ENCODE measurements at places on chromosomes 1 and 21.

DNA sequence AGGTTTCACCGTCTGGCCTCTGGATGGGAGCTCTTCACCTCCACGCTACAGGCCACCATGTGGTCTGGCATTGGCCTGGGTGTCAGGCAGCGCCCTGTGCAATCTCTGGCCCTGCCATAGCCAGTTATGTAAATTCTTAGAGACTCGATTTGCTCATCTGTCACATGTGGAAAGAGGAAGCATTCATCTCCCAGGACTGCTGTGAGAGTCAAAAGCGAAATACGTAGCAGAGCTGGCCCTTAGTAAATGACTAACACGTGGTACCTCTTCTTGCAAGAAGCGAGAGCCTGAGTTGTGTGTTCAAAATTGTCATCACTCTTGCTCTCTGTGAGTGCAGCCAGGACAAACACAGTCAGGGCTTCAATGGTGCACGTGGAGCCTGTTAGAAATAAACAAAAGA lies 159.0 kb upstream of the BACE2 start:
- DNase-seq: peak; percentile 11

- DNase-seq: no peak
Measured at GRCh38 chr1:117860896-117861610, 68.4 kb downstream of the GDAP2 start.

- DNase-seq: no peak
Measured at GRCh38 chr21:19590044-19590443, 1186.5 kb upstream of the TMPRSS15 start.

DNA sequence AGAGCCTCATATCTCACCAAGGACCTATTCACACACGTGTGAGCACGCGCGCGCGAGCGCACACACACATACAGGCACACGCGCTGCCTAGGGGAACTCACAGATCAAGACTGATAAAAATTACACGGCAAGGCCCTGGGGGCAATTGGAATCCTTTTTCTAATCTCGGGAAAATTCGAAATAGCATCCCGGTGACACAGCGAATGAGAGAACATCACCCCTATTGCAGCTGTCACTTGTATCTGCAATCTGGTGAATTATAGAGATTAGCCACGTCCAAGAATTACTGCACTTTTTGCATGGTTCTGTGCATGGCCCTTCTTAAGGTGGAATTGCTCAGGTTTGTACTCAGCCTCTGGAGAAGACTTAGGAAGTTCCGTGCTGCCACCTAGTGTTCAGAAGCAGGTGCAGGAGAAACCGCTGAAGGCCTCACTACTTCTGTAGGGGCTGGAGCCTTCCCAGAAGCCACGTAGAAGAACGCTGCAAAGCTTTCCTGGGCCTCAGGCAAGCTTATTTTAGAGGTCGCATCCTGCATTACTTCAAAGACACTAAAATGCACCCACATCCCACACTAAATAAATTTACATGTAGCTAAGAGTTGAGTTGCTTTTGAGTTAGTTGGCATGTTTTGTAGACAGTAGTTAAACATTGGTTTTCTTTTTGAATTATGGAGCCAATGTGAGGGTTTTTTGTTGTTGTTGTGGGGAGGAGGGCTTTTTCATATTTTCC lies 229.2 kb upstream of the CAMK1G start:
- peak; percentile 84 for DNase-seq

DNA sequence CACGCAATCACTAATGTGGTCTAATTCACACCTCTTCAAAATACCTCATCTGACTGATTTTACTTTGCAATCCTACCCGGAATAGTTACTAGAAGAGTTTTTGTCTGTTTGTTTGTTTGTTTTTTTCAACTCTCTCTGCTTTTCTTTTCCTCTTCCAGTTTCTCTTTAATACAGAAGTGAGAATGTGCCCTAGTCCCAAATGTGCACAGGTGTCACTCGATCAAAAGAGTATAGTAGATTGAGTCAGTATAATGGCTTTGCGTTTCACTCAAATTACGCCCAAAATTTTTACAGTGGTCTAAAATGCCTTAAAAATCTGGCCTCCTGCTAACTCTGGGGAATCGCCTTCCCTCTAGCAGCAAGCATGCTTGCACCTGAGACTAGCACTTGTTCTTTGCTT lies 1536.8 kb downstream of the KCNT2 start:
- no peak for DNase-seq

DNA sequence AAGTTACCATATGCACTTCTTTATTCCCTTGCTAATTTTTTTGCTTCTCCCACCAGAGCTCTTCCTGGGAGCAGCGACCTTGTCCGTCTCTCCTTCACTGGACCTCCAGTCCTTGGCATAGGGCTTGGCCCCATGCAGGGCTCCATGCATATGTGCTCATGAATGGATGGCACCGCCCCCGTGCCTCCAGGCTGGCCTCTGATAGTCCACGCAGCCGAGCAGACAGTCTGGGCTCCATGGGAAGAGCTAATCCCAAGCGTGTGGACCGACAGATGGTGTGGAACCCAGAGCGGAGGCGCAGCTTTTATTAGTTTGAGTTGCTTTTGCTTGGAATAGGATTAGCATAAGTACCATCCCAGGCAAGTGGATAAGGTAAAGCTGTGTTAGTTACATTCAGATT lies 41.8 kb downstream of the CDCP2 start:
- no peak for DNase-seq

DNA sequence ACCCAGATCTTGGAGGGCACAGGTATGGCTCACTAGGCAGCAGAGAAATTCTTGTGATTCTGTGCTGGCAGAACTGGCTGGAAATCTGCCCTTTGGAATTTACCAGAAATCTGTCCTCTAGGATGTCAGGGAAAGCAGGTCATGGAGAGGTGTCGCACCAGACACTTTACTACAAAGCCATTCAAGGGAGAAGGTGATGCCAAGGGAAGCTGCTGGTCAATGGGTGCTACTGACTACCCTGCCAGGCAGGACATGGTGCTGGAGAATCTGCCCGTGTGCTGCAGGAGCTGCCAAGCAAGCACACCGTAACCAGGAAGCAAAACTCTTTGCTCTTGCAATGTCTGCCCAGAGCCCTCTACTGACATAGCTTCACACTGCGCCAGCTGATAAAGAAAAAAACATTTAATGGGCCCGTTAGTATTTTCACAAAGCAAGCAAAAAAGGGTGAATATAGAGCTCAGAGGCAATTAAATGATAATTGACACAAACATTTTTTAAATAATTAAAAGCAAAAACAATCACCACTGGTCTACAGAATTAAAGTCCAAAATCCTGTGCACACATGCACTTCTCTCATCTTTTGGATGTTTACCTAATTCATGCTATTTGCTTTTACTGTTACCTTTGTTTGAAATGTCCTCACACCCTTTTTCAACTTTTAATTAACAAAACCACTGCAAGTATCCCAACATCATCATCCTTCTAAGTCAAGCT lies 7.2 kb upstream of the FBXO28 start:
- DNase-seq: peak; percentile 19

- DNase-seq: peak; percentile 93
Measured at GRCh38 chr21:41425954-41426675, at the start of gene MX1. Gene MX1, plus strand, starts transcription at chr21:41426239. Its CDS starts 5,832 bp downstream, at chr21:41432071.

GRCh38 chr1:110057963-110058518 lies 12.4 kb downstream of the ALX3 start:
- peak; percentile 59 for DNase-seq

- DNase-seq: no peak
Measured at GRCh38 chr1:102498929-102499328, 502.2 kb upstream of the OLFM3 start.

DNA sequence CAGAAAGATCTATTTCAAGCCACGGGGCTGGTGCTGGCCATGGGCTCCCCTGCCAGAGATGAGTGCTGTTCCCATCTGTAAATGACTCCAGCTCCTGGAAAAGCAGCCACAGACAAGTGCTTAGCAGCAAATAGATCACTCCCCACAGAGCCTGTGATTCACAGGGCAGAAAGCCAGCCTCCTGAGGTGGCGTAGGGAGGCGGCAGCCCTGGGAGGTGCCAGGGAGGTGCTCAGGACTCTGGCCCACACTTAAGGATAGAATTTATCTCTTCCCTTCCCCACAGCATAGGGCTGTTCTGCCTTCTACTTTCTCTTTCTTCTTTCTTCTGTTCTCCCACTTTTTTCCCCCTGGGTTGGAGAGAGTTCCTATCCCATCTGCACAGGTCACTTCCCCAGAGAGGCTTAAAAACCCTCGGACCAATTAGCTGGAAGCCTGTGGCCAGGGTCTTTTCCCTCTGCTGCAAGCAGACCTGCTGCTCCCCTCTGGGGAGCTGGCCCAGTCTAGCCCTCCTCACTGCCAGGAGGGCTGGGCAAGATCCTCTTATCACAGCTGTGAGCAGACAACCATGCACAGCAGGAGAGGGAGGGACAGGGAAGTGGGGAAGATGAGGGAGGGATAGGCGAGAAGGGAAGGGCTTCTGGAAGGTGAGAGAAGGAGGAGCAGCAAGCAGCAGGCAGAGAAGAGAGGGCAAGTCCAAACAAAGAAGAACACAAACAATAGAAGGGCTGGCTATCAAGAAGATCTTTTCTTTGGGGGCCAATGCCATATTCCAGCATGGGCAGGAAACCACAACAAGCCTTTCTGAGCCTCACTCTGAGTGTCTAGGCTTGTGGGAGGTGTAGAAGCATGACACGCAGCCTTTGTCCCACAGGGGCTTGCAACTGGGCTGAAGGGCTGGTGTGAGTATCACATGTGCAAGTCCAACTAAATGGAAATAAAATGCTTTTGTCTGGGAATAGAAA lies 41.0 kb downstream of the KCND3 start:
- no peak for DNase-seq

DNA sequence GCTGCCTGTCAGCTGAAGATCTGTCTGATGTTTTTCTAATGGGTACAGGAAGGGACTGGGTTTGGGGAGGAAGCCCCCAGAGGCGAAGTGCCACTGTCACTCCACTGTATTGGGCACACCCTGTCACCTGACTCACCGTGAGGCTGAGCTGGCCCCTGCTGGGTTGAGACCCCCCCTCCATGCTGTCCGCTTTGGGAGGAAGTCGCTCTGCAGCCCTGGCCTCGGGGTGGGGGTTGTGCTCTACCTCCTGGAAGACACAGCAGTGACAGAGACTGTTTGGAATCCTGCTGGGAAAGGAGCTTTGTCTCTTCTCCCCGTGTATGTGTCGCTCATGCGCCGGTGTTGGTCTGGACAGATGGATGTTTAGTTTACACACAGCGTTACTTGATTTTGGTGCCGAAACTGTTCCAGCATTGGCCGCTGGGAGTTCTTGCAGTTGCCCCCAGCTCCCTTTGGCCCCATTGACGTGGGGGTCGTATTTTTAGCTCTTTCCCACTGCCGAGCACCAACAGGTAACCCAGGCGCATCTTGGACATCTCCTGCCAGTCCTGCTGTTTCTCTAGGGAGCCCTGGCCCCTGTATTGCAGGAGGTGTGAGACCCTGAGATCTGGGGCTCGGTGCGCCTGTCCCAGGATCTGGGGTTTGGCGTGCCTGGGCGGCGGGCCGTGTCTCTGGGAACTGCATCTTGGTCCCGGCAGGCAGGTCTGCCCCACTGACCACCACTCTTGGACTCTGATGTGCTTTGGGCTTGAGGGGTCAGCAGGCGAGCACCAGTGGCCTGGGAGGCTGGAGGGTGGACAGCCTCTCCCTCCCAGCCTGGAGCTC lies 30.3 kb downstream of the SLX9 start:
- DNase-seq: no peak

GRCh38 chr21:29163341-29164115 lies 33.1 kb downstream of the MAP3K7CL start:
- DNase-seq: peak; percentile 43

GRCh38 chr1:230622151-230622550 lies 20.1 kb upstream of the COG2 start:
- no peak for DNase-seq

- no peak for DNase-seq
Measured at GRCh38 chr1:83547901-83548300, 451.0 kb downstream of the TTLL7 start.

DNA sequence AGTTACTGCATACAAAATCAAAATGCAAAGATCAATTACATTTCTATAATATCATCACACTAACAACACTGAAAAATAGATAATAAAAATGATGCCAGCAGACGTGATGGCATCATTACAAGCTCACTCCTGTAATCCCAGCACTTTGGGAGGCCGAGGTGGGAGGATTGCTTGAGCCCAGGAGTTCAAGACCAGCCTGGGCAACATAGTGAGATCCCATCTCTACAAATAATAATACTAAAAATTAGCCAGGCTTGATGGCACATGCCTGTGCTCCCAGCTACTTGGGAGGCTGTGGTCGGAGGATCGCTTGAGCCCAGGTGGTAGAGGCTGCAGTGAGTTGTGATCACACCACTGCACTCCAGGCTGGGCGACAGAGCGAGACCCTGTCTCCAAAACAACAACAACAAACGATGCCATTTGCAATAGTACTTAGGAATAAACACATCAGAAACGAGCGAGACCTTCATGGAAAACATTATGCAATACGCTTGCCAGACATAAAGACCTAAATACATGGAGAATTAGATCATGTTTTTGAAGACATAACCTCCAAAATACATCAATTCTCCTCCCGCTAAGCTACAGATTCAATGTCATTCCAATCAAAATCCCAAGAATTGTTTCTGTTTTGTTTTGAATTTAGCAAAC lies 86.6 kb upstream of the ERRFI1 start:
- DNase-seq: no peak

GRCh38 chr1:178724376-178724727 lies 692 bp upstream of the RALGPS2 start:
- DNase-seq: no peak

DNA sequence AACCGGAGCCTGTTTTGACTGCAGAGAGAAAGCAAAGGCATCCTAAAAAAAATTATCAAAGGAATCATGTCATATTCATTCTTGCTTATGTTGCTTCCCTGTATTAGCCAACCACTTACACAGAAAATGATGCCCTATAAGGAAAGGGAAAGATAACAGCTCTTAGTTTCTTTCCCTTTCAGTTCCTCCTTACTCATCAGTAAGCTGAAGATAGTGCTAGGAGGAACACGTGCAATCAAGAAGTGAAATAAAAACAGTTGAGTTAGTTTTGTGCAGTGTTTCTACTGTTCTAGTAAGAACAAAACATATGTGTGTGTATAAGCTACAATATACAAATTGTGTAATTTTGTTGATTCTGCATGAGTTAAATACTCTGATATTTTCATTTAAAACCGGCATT lies 45.3 kb upstream of the MTF2 start:
- peak; percentile 63 for DNase-seq

DNA sequence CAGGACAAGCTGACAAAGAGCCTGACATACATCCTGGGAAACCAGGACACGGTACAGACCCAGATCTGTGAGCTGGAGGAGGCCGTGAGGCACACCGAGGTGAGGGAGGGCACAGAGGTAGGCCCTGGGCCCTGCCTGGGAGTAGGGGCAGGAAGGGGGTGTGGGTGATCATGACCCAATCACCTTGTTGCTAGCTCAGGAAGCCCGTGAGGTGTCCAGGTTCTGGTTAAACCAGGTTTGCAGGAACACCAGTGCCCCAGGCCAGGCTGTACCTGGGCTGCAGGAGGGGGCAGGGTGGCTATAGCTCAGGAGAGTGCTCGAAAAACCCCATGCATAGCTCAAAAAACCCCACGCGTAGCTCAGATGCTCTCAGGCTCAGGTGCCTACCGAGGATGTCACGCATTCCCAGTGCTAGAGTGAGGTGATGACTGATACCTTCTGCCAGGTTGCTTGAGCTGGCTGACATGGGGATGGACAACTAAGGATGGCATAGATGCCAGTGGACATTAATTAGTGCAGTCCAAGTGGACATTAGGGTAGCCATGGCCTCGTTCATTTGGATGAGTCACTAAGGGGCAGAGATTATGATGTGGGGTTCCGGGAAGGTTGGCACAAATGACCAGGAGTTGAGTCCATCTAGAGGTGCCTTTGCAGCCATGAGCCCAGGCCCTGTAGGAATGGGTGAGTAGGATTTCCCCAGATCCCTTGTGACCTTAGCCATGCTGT lies 3.7 kb downstream of the TRIM46 start:
- peak; percentile 16 for DNase-seq

All from suppressor macrophage treated with lipopolysaccharide for 1 hour (primary cell).